T-helper 2 cell treated with Interferon-gamma antibody and Interleukin-4, amounts not matched to agents 5 μg/mL and 100 μg/mL, for 36 hours (primary cell): ENCODE measurements at places on chromosomes 1 and 21.
A peak's percentile ranks its signal among the peaks of the same experiment; 100 is the strongest.

DNA sequence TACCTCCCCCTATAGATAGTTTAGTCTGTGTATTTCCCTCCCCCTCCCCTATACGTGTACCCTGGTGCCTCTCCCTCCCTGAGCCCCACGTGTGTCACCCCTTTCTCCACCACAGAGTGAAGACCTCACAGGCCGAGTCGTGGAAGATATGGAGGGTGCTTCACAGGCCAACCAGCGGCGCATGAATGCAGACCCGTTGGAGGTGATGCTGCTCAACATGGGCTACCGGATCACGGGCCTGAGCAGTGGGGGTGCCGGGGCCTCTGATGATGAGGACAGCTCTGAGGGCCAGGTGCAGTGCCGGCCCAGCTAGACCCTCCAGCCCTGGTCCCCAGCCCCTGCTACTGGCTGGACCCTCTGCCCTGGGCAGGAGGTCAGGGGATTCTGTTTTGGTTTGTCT lies 15.9 kb upstream of the TMEM222 start:
- DNase-seq, result no peak

DNA sequence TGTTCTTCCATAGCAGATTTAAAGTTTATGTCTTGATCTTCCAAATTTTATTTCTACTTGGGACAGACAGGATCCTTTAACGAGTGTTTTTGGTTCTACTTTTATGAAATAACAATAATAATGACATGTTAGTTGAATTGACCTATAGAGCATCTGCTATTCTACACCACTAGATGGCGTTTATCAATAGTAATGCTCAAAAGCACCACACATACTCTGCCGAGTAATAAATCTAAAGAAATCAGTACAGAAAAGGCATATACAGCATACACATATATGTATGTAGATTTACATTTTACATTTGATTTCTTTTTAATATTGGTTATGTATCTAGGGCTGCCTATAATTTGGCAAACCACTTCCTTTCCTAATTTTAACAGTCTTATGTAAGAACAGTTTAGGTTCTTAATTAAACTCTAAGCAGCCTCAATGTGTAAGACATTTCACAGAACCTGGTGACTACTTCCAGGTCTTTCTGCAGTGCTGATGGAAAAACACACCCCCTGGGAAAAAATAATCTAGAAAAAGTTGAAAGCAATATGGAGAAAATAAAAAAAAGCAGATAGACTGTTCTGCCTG lies 5.9 kb upstream of the SIPA1L2 start:
- DNase-seq, result no peak

GRCh38 chr1:10663678-10664035 lies 132.8 kb downstream of the CASZ1 start:
- DNase-seq, result no peak

- DNase-seq, result peak; percentile 70
Measured at GRCh38 chr1:111199881-111200801, at the start of gene DENND2D. TSS of gene DENND2D (minus strand) at chr1:111200646. CDS start at chr1:111200459, 187 bp downstream.

DNA sequence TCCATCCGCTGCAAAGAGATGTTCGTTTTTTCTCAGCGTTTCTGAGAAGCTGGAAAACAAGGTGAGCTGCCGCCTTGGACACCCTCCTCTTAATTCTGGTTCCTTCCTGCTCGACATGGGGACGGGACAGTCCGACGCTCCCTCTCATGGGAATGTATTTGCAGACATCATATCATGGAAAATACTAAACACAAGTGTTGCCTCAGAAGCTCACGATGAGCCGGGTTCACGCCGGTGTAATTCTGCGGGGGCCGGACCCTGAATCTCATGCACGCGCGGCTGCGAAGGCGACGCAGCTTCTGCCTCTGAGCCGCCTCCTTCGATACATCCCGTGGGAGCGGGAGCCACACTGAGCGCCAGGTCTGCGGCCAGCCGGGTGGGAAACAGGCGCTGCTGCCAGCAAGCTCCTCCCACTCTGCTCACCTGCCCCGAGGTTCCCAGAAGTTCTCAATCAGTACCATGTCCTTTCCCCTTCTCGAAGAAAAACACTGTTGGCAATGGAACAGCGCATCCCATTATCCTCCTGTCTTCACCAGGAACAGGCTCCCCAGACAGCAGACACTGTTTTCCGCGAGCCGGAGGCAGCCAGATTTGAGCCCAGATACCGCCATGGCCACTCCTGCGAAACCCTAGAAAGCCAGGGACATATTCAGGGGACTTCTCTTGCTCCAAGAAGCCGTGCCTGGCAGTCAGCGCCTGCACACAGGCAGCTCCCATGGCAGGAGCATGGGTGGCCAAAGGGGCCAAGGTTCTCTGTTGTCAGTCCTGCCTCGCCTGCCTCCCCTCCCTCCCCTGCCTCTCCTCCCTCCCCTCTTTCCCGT lies 98.0 kb downstream of the WDR4 start:
- no peak for DNase-seq
